ENCODE measurements at places on chromosomes 6 and 20.

DNA sequence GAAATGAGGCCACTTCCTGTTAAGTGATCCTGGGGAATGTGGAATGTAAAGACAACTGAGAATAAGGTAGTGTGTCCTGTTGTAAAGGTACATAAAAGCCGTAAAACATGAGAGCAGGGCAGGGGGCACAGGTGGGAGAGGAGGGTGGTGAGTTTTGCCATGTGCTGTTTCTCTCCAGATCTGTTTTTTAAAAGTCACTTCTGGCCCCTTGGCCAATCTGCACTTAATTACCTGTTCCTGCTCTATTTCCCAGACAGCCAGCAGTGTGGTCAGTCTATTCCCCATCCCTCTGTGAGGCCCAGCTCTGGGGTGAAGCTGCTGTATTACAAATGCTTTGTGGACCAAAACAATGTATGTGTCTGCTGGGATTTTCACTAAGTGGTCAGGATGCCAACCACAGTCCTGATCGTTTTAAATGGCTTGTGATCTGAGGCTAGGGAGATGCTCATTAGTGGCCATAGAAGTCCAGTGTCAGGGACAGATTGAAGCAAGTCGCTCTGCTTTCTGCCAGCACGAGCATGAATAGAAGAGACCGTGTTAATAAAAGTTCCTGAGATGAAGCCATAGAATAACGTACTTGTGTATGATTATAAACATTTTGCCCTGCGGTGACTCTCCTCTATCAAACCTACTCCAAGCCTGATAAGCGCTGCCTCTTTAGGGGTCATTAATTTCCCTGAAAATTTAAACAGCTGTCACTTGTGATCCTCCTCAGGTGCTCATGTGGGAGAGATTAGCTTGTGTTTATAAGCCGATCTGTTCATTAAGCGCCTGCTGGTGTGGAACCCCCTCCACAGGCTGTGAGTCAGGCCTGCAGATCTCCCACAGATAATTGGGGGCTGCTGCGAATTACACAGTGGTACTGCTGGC lies 111.8 kb upstream of the CENPW start:
- DNase-seq: no peak

GRCh38 chr20:57857969-57858368 lies 148.2 kb upstream of the PMEPA1 start:
- no peak for DNase-seq

DNA sequence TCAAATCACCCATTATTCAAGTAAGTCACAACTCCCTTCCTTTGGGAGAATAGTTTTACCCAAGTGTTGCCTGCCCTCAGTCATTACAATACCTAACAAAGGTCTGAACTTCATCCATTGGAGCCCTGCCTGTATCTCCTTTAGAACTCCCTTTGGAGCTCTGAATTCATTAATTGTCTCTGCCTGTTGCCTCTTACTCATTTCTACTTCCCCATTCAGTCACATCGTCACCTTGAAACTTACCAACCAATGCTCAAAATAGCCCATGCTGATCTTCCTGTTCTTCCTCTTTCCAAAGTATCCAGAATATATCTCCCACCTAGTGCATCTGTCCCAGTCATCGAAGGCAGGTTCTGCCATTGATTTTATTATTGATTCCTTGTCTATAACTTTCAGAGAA lies 120.7 kb upstream of the ADGRF1 start:
- no peak for DNase-seq

DNA sequence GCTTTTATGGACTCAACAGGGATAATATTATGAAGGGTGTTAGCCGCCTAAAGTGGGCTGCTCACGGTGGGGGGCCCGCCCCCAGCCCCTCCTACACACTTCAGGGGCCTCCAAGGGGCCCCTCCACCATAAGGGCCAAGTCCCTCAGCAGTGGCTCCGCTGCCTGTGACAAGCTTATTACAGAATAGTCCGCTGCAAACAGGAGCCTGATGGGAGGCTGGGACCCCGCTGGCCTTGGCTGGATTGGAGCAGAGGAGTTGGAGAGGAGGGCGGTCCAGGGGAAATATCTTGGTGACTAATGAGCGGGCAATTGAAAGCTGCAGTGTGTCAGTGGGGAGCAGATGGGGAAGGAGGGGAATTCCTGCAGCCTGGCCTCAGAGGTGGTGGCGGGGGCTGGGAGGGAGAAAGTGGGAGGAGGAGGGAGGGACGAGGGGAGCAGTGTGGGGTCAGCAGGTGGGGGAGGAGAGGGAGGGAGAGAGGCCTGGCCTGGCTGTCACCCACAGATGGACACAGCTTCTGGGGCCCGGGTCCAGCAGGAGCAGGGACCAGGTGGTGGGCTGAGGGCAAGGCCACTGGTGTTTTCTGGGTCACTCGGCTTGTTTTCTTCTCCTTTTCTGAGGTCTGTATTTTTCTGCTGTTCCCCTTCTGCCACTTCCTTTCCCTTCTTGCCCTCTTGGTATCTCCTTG lies 57.6 kb upstream of the FOXP4 start:
- DNase-seq: no peak

- no peak for DNase-seq
Observed at GRCh38 chr6:101276066-101276465, 117.4 kb upstream of the GRIK2 start.

DNA sequence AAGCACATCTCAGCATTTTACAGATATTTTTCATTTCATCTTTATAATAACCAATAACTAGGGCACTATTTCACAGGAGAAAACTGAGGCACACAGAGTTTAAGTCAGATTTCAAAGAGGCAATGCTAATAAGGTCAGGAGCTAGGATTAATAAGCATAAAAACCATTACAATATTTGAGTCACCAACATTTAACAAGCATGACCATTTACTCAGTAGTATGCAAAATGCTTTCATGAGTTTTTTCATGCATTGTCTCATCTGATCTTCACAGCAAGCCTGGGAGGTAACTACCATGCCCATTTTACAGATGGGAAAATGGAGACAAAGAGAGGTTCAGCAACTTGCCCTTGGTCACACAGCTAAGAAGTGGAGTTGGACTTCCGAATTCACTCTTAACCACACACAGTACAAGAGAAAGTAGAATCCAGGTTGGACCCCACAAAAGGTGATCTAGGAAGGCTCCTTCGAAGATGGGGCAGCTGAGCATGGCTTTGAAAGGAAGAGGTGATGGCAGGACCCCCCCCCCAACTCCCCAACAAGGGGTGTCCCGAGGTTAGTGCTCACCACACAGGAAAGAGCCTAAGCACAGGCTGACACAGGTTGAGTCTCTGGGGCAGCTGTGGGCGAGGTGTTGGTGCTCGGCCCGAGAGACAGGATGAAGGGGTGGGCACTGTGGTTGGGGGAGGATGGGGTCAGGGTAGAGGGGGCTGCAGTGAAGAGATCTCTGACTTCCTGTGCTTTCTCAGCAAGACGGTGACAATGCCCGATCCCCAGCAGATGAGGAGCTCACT lies 108.8 kb downstream of the PREX1 start:
- peak; percentile 50 for DNase-seq

- no peak for DNase-seq
Observed at GRCh38 chr20:39105551-39105950, 143.4 kb downstream of the DHX35 start.

DNA sequence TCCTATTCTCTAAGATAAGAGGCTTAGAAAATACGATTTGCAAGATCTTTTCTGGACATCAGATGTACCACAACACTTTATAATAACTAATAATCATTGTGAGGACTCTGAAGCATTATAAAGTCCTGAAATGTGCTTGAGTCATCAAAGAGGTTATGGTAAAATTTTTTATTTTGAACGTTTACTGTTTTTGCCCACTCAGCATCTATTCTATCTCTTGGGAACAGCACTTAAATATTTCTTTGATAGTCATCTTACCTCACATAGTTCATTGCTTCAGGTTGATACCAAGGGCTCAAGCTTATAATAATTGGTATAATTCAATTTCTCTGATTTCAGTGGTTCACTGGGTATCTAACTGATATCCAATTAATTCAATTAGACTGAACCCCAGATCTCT lies 700.5 kb downstream of the KHDRBS2 start:
- no peak for DNase-seq

GRCh38 chr20:57277398-57278105 lies 11.1 kb upstream of the BMP7 start:
- DNase-seq: no peak

DNA sequence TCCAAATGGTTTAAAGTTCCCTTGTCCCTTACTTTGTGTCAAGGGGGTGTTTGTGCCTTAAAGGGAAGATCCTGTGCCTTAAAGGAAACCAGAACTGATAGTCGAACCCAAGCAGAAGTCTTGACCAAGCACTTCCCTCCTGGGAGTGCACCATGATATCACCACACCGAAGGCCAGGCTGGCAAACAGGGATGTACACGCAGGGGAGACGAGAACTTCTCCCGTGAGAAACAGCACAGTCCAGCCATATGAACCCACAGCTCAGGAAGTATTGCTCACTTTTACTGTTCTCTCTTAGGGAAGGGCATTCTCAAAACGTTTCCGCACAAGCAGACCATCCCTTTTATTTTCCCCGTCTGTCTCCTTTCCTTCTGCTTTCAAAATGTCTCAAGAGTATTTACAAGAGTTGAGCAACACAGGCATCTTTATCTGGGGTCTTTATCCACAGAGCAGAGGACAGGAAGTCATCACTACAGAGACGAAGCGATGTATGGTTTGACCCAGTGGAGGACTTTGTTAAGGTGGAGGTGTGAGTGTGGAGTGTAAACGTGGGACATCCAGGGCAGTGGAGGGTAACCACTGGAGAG lies 12.8 kb upstream of the SERPINB1 start:
- DNase-seq: peak; percentile 73

- DNase-seq: peak; percentile 43
Observed at GRCh38 chr20:4815628-4816027, 93.9 kb downstream of the PRND start.

GRCh38 chr6:170176898-170177771 lies 113.7 kb downstream of the DLL1 start:
- no peak for DNase-seq

- DNase-seq: no peak
Observed at GRCh38 chr20:38060536-38060935, 27.0 kb downstream of the RPRD1B start.

GRCh38 chr20:6665621-6666355 lies 101.7 kb upstream of the BMP2 start:
- no peak for DNase-seq

GRCh38 chr6:156934069-156934460 lies 156.9 kb downstream of the ARID1B start:
- DNase-seq: no peak

GRCh38 chr6:76342611-76343160 lies 270.2 kb upstream of the IMPG1 start:
- DNase-seq: no peak

DNA sequence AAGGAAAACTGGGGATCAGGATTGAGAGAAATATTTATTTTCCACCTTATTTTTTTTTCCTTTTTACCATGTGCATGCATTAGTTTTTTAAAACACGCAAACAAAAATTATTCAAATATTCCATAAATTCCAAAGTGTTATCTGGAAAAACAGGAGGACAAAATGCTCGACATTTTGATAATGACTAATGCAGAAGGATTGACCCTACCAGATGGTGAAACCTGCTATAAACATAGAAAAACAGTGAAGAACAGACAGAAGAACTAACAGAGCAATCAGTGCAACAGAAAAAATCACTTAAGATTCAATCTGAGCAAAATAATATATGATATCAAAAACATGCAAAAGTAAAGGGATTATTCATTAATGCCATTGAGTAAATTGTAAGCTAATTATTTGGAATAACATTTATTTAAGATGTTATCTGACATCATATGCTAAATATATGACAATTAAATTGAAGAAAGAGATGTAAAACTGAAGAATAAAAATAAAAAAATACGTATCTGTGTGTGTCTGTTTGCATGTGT lies 218.4 kb downstream of the LMBRD1 start:
- no peak for DNase-seq

- DNase-seq: no peak
Observed at GRCh38 chr20:32855387-32855786, 3.3 kb upstream of the EFCAB8 start.

GRCh38 chr6:87669051-87669450 lies 33.0 kb downstream of the AKIRIN2 start:
- DNase-seq: no peak

GRCh38 chr6:166173281-166173951 lies 5.8 kb upstream of the TBXT start:
- no peak for DNase-seq

DNA sequence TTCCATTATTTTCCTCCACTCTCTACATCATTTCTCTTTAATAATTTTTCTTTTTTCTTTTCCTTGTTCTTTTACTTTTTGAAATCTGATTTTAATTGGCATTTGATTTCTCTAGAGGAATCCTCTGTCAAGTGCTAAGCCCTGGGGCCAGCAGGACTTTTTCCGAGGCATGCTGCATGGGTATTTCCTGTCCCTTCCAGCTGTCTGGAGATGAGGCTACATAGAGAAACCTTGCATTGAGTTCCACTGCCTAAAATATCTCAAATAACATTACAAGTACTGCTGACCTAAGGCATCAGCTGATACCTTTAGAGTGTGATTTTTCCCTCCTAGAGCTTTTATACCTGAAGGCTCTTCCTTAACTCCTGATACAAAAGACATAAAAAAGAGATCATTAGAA lies 6.2 kb downstream of the RNF217 start:
- no peak for DNase-seq

DNA sequence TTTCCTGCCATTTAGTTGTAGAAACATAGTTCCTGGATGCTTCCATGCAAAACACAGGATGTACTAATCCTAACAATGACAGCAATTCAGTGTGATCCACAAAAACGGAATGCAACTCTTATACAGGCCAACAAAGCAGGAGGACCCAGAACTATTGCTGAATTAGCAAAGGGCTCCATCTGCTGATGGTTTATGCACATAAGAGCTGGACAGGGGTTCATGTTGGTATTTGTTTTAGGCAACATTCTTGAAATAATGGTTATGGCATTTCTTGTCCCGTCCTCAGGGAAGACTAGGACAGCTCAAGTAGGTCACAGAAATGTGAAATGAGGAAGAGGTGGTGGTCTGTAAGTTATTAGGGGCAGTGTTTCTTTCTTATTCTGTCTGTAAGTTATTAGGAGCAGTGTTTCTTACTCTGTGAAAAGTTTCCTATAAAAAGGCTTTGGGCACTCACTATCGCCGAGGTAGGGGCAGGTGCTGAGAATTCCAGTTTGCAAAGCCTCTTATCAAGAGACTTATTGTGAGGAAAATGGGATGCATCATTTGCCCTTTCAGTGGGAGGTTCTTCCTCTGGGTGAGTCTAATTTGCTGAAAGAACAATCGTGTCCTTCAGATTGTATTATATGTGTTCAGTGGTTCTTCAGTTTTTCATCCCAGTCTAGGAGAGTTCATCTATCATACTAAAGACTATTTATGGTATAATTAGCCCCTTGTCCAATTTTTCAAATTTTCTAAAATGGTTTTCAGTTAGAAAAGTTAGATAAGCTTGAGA lies 171.1 kb downstream of the MCHR2 start:
- DNase-seq: no peak

- DNase-seq: peak; percentile 79
Observed at GRCh38 chr6:129490521-129491255, 219.3 kb downstream of the ARHGAP18 start.

- DNase-seq: no peak
Observed at GRCh38 chr6:71349976-71350615, 61.5 kb downstream of the OGFRL1 start.

DNA sequence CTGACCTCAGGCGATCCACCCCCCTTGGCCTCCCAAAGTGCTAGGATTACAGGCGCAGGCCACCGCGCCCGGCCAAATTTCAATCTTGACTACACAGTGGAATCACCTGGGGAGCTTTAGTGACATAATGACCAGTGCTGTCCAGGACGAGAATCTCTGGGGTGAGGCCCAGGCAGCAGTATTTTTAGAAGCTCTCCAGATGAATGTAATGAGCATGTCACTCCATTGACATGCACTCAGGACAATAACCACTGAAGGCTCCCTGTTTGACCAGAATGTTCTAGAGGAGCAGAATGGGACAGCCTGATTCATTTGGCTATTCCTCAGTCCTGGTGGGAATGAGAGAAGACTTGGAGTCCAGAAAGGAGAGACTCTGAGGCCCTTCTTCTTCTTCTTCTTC lies 39.2 kb downstream of the SRSF3 start:
- DNase-seq: no peak

All from CD4-positive, alpha-beta T cell treated with Interleukin-15 for 1 hour (primary cell).